ENCODE measurements at places on chromosomes 5 and 9. TPM values are rescaled to one million over a fixed set of nuclear protein-coding genes. Genes with fewer than 3 reads are reported as not detected.
A peak's percentile ranks its signal among the peaks of the same experiment; 100 is the strongest.

GRCh38 chr5:150255659-150256409 lies 33.7 kb downstream of the CAMK2A start:
- no peaks in the 10 kb centered on the region for H3K36me3 ChIP-seq
- no peaks in the 10 kb centered on the region for H3K4me1 ChIP-seq
- no peak overlapping the region for H3K27ac ChIP-seq
- H3K4me3 ChIP-seq: no peak overlapping the region

DNA sequence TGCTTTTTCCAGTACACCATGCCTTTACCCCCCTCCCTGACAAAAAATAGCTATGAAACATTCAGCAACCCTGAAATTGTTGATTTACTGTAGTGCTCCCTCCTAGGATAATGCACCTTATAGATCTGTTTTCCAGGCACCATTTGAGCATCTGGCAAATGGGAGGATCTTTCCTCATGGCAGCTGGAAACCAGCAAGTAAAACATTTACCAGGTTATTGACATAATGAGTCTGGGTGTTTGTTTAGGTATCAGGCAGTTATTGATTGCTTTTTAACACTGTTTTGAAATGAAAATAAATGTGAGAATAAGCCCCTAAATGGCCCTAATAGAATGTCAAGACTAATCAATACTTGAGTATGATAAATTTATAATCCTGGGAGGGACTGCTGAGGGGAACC lies 57.3 kb upstream of the KLF4 start:
- H3K27ac ChIP-seq: peak overlapping the region; percentile 85
- H3K4me3 ChIP-seq: no peak overlapping the region
- H3K36me3 ChIP-seq: no peaks in the 10 kb centered on the region
- no peak for DNase-seq

DNA sequence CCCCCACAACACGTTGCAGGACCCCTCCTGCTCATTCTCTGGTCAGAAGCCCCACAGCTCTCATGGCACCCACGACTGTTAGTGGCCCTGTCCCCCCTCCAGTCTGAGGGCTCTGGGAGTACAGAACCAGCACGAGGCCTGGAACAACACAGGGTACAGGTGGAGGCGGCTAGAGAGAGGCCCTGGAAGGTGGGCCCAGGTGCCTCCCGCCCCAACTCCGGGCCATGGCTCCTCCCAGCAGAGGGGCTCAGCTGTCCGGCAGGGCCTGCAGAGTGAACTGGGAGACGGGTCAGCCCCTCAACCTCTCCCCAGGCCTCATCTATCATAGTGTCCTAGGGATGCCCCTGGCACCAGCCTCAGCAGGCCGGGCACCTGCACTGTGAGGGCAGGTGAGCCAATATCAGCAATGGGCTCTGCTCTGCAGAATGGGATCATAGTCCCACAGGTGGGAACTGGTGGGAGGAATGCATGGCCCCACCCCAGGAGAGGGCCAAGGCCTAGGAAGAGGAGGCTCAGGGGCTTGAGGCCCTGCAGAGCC lies 58.6 kb downstream of the BARX1 start:
- DNase-seq: no peak
- no peak overlapping the region for H3K27ac ChIP-seq
- H3K4me3 ChIP-seq: no peak overlapping the region
- H3K27me3 ChIP-seq: peaks cover 3% of the 10 kb centered on the region

DNA sequence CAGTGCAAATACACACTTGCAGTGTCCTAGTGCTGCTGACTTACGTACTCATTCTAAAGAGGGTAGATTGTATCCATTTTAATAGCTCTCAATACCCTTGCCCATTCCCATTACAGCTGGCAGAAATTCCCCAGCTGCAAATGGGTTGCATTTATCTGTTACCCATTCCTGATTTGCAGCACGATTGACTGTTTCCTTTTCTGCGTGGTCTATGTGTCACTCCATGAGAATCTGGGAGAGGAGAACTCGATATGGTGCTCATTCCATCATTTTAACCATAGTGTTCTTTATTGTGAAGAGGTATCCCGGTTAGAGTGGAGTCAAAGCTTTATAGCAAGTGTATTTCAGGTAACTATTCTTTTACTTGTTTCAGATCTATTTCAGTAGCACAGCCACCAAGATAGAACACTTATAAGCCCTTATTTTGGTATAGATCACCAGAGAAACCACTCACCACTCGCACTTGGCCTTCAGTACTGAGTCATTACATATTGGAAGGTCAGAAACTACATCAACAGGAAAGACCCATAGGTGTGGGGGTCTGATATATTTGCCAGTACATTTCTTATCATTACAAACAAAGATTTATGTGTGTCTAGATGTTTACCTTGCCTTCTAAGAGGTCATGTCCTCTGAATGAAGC lies 139.5 kb downstream of the MUSK start:
- DNase-seq: no peak
- H3K4me3 ChIP-seq: no peak overlapping the region
- no peaks in the 10 kb centered on the region for H3K4me1 ChIP-seq
- H3K27me3 ChIP-seq: no peaks in the 10 kb centered on the region

DNA sequence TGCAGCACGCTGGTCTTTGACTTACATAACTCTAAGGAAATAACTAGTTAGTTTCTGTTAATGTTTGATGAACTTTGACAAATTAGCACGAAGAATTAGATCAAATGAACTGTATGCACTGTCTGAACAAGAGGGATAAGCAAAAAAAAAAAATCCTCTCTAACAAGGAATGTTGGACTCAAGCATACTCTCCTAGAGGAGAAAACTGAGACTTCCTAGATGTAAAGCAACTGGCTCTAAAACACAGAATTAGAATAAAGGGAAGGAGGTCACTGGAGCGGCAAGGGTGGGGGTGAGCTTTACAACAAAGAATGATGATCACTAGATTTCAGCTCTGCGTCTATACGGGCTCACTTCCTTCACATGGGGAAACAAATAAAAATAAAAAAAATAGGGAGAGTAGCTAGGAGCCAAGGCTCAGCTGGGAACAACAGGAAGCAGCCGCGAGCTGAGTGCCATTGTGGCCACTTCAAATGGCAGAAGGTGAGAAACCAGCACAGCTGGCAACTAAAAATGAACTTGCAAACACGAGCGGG lies 48.7 kb upstream of the CEMIP2 start:
- no peak overlapping the region for H3K27ac ChIP-seq
- no peak for DNase-seq
- no peaks in the 10 kb centered on the region for H3K27me3 ChIP-seq
- H3K4me1 ChIP-seq: no peaks in the 10 kb centered on the region
- H3K4me3 ChIP-seq: no peak overlapping the region
- H3K36me3 ChIP-seq: no peaks in the 10 kb centered on the region

The PCDHA5 gene
- total RNA-seq: 0.16 TPM

The FCN1 gene
- total RNA-seq: 0.39 TPM

The TYRP1 gene
- 87.3 TPM for total RNA-seq

The TAF11L7 gene
- total RNA-seq: not detected

Measured in suprapubic skin (tissue), 4 donors.